ENCODE measurements at places on chromosomes 7 and 10. TPM values are rescaled to one million over a fixed set of nuclear protein-coding genes. Genes with fewer than 3 reads are reported as not detected.

GHRHR gene
- not detected for total RNA-seq

DNA sequence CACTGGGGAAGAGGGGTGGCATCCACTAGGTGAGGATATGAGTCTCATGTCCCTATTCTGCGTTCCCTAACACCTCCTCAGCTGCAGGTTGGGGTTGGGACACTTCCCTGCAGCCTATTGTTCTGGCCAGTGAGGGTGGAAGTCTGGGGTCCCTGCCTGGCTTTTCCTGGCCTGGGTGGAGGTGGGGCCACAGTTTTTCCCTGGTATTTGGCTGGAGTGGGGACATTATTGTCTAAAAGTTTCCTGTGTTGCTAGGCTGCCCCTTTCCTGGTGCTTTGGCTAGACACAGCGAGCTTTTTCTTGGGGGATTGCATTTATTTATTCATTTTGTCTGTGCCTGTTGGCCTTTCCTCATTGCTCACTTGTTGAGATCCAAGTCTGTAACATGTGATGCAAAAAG lies 559.5 kb upstream of the IGFBP3 start:
- DNase-seq, result no peak

- no peak for DNase-seq
Observed at GRCh38 chr10:81848931-81849330, 26.1 kb upstream of the NRG3 start.

- DNase-seq, result no peak
Observed at GRCh38 chr7:130865408-130866236, 131.6 kb upstream of the KLF14 start.

DNA sequence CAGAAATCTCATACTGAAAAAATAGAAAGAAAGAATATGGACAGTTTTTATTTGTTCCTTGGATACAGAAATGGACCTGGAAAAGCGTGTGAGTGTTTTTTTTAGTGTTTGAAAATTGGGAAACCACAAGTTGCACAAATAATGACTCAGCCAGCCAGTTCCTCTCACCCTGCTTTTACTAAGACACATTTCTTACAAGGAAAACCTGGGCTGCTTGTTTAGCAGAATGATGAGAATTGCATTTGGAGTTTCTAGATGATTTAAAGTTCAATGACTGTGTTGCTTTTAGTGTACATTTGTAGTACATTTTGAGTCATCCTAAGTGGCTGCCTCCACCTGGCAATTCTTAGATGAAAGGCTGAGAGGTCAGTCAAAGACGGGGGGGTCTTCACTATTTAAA lies 218.7 kb downstream of the ABCA13 start:
- no peak for DNase-seq

DNA sequence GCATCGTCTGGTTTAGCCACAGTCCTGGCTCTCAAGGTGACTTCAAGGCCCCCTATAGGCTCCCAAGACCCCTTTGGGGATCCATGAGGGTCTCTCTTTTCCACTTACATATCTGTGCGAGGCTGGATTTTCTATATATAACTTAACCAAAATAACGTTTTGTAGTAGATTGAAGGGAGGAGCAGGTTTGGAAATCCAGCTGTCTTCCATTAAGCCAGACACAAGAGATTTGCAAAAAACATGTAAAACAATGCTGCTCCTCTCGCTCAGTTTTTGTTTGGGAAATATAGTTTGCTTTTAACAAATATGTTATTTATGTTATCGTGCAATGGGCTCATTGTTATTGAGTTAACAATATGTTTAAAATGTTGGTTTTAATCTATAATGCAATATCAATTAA lies 811.2 kb downstream of the TYW1 start:
- DNase-seq, result no peak

AQP1 gene
- total RNA-seq, result 517 TPM

DNA sequence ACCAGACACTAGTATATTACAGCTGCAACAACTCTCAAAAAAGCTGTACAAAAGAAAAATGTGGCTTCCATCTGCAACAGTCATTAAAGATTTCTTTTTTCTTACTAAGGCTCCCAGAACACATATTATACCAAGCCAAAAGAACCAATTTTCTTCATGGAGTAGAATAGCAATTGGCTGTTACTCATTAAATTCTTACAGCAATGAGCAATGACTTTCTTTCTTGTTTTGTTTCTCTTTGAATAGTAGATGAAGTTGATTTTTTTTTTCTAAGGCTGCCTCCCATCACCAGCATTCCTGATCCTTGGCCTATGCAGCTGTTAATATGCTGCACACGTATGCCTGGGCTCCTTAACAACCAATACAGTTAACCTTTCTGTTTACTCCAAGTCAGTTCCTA lies 36.6 kb upstream of the SPOCK2 start:
- no peak for DNase-seq

DNA sequence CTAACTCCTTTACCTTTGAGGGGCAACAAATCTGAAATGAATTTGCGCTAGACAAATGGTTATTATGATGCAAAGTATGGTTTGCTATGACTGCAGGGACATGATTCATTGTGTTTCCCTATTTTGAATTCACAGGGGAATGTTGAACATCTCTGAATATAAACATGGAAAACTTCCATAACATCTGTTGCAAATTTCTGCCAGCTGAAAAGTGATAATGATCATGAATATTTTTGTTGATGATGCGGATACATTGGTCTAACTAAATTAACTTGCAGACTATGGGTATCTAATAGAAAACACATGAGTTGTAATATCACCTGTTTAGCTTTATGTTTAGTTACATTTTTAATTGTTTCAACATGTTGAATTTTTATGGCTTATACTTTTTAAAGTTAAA lies 1325.5 kb downstream of the REEP3 start:
- no peak for DNase-seq

PTF1A gene
- not detected for total RNA-seq

ADAMTS14 gene
- not detected for total RNA-seq

DNA sequence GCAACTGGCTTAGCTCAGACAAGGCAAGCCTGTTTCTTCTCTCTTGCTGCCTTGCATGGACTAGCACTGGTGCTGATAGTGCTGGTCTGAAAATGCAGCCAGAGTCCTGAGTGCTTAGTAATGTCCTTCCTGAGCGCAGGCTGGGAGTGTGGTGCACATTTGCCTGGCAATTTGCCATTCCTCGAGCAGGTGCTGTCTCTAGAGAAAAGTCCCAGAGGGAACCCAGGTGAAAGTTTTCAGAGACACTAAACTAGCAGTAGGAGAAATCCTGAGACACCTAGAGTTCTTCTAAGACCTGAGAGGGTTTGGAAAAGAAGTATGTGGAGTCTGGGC lies 1.9 kb downstream of the SFTPD start:
- DNase-seq, result peak; percentile 53

GRCh38 chr10:9229702-9230244 lies 1175.3 kb downstream of the GATA3 start:
- no peak for DNase-seq

GRCh38 chr7:103795107-103795506 lies 194.4 kb downstream of the RELN start:
- no peak for DNase-seq

- DNase-seq, result no peak
Observed at GRCh38 chr7:116984511-116984910, 31.2 kb downstream of the ST7 start.

GPR146 gene
- total RNA-seq, result 13.4 TPM

DNA sequence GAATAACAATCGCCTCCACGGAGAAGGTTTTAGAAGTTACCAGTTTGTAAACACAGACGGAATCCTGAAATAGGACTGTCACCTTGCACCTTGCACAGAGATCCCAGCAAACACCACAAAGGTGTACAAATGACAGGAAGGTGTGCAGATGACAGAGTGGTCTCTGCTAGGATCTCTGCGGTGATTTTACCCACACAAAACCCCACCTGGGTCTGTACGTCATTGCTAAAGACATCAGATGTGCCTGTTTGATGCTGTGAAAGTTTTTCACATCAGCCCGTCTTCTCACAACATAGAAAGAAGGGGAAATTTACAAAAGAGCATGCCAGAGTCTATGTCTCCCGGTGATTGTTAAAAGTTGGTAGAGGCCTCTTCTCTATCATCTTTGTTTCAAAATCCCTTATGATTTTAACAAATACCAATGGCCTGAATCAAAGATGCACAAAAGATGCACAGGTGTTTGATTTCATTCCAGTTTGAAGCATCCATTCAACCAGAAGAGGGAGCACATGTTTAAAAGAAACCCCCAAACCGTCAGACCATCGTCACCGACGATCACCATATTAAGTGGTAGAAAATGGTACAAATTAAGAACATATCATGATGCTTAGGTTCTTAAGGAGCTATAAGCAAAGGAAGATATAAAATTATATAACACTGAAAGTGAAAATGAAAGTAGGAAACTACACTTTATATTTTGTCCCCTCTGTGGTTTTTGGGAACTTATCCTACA lies 576.5 kb downstream of the PTPRN2 start:
- no peak for DNase-seq

- DNase-seq, result no peak
Observed at GRCh38 chr10:86951184-86951761, 6.1 kb downstream of the MMRN2 start.

DNA sequence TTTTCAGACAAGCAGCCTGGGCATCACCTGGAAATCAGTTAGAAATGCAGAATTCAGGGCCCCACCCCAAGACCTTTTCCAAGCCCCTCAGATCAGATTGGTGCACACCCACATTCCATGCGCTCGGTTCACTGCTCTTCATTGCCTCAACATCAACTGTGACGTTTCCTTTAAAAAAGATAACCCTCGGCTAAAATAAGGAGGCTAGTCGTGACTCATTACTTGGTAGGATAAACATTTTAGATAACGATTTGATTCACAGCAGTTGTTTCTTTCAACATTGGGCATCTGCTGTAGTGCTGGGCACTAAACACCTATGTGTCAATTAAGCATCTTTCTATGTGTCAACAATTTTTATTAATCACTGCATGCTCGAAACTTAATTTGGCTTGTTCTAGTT lies 191.1 kb upstream of the LRGUK start:
- no peak for DNase-seq

GRCh38 chr10:69335063-69335587 lies 56.8 kb downstream of the HK1 start:
- no peak for DNase-seq

- peak; percentile 44 for DNase-seq
Observed at GRCh38 chr10:24554036-24554435, 169.7 kb downstream of the ARHGAP21 start.

- no peak for DNase-seq
Observed at GRCh38 chr7:133376514-133376913, 123.6 kb downstream of the EXOC4 start.

GAD2 gene
- not detected for total RNA-seq

GIMAP6 gene
- total RNA-seq, result 21.5 TPM

DNA sequence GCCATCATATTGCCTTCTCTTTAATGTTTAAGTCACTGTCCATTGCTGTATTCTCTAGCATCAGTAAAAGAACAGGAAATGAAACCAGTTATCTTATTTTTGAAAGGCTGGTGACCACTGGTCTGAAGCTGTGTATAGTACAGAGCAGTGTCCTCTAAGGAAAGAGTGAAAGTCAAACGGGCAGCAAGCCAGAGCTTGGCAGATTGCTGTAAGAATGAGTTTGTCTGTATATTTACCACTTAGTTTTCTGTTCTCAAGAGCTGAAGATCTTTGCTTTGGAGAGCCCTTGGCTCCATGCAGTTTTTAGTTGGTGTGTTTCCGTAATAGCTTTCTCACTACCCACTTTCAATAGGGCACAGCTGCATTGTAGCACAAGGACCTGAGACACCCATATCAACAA lies 31.9 kb downstream of the PCBD1 start:
- DNase-seq, result no peak

DNA sequence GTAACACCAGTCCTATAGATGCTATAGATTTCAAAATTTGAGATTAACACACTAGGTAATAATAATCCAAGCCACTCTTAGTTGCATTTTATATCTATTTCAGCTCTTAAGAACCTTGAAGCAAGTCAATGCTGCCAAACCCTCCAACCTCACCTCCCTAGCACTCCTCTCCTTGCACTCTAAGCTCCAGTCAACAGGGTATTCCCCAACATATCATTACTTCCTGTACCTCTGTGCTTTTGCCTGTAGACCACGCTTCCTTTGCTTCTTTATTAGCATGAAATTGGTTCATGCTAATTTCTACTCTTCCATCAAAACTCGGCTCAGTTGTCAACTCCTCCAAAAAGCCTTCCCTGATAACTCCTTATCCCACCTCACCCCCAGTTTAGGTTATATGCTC lies 24.6 kb downstream of the PEX1 start:
- DNase-seq, result no peak

GRCh38 chr10:122310311-122311050 lies 39.4 kb downstream of the BTBD16 start:
- DNase-seq, result peak; percentile 57

DNA sequence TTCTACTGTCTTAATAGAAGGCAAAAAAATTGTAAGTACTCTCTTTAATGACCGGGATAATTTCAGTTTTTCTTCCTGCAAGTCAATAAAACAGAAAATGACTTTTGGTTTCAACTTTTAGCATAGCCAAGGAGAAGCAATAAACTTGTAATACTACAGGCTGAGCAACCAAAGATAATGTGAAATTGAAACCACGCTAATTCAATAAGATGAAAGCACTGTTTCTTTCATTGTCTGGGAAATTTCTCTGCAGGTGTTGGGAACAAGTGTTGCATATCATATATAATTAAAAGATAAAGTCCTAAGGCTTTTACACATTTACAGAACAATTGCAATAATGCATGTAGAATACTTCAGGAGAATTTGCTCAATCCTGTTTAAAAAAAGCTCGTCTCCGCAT lies 462.3 kb downstream of the PAXIP1 start:
- DNase-seq, result no peak

DNA sequence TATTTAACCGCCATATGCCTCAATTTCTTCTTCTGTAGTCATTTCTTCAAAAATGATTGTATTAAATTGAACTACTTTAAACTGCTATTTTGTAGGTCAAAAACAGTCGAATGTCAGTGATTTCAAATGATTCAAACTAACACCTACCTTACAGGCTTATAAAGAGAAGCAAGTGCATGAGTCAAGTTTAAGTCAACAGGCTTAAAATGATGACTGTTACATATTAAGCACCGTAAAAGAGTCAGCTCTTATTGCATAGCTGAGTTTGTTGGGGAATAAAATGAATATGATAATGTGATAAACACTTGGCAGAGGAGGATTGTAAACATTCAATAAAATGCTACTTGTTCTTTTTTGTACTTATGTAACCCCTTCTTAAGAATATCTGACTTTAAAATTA lies 90.1 kb upstream of the ANKRD1 start:
- no peak for DNase-seq

DNA sequence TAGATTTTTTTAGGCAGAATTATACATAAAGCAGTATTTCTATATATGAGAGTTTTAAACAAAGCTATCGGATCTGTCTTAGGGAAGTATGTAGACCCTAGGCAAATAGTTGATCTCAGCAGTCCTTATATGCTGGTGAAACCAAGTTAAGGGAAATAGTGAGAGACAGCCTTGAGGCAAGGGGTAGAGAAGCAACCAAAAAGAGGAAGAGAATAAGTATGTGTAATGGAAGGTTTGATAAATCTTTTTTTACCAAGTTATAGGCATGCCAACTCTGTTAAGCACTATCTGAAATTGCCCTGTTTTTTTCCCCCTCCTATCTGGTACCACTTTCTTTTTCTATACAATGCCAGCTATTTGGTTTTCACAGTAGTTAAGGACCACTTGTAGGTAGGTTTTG lies 19.9 kb downstream of the SPAG6 start:
- no peak for DNase-seq

- no peak for DNase-seq
Observed at GRCh38 chr10:14123139-14123538, 207.6 kb downstream of the FRMD4A start.
